NCI-H1092 treated with DMSO at 0.1 percent for 48 hours (cell line): ENCODE measurements at places on chromosomes 1 and 21.
A peak's percentile ranks its signal among the peaks of the same experiment; 100 is the strongest.

GRCh38 chr1:9628541-9629444 is 22.7 kb upstream of the PIK3CD start:
- DNase-seq = no peak

DNA sequence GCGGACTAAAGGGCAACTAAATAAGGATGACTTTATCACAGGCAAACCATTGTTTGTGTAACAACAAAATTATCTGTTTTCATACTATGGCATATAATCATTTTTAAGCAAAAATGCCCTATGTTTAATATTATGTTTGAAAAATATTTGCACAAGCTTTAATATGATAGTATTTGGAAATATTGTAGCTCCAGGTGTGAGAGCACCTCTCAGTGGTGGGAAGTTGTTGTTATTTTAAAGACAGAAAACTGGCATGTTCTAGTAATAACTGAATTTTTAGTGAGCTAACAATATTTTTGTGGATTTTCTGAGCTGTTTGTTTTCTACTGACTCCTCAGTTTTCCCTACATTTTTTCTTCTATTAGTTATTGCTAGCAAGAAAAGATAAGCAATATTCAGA is 578.8 kb downstream of the KCNT2 start:
- DNase-seq = no peak

DNA sequence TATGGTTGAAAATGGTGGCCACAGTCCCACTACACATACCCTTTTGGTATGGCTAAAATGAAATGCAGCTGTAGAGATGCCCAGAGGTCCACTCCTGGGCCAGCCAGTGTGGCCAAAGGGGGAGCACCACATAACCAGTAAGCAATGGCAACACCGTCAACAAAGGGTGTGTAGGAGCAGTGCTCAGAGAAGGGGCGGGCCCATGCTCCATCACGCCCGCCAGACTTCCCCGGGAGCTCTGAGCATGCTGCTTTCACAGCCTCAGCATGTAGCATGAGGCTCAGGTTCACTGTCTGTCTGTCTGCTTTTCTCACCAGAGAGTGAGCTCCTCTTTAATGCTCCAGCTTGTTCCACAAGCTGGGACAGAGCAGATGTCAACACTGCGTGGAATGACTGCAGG is 537.6 kb downstream of the MATN1 start:
- no peak for DNase-seq

DNA sequence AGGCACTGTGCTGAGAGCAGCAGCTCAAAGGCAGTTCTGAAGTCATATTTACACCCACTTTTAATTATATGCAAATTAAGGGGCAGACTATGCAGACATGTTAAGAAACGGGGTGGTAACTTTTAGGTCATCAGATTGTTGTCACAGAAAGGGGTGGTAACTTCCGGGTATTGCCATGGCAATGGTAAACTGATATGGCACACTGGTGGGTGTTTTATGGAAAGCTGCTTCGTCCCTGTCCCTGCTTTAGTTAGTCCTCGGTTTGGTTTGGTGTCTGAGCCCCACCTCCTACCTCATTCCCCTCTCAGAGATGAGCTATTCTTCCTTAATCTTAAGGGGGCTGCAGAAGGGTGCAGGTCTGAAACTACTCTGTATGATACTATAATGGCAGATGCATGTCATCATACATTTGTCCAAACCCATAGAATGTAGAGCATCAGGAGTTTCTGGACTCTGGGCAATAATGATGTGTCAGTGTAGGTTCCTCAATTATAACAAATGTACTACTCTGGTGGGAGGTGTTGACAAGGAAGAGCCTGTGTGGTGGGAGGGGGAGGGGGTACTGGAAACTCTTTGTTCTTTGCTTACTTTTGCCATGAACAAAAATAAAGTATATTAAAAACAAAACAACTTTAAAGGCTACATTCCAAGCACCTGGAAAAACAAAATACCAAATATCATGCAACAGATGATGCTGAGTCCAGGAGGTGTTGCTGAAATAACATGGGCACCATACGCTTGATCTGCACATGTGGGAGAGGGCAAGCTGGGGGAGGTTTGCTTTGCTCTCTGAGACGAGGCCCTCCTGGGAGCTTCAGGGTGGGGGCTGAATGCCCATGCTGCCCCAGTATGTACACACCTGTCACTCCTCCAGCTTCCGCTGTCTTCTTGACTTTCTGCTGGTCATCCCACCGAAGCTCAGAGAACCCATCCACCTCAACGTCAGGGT is 6.3 kb downstream of the PARP1 start:
- DNase-seq = no peak

DNA sequence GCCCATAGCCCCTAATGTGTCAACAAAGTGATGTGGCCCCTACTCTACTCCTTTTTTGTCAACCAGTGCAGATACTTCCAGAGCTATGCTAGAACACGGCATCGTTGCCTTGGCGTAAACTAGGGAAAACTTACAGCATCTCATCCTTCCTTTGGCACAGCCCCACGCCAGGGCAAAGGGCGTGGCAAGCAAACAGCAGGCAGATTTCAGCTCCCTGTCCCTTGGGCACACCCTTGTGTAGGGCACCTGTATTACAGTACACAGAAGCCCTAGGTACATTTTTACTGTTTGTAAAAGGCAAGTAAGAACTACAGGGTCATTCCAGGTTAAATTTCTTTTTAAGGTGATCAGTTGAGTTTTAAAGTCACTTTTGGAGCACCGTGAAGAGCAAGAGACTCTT is 29.3 kb downstream of the PRDX6 start:
- no peak for DNase-seq

DNA sequence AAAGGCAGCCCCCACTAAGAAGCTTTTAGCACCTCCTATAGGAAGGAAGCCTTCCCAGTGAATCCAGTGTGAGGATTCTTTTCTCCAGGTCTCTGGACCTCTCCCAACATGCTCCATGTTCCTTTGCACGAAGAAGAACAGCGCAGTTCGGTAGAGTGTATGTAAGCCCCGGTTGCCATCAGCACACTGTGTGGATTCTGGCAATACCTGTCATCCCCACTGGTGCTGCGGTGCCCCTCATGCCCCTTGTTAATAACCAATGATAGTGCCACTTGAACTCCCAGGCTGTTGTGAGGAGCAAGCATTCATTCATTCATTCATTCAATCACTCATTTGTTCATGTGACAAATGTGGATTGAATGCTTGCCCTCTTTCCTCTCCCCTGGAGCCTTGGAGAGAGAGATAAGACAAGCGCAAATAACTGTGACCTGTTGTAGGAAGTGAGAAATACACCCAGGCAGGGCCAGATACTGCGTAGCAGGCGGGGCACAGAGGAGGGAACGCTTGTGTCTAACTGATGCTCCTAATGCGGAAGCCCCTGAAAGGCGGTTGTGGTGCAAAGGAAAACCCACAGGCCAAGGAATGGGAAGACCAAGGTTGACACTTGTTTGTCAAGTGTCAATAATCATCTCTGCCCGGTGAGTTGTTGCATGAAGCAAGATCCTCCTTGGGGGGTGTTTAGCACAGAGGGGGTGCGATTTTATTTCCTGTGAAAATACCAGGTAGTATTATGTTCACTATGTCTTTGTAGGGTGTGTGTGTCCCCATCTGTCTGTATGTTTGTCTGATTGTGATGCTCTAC is 9.8 kb downstream of the LGR6 start:
- DNase-seq = no peak

- no peak for DNase-seq
Measured at GRCh38 chr21:36499578-36500471, 19.9 kb upstream of the CLDN14 start.

DNA sequence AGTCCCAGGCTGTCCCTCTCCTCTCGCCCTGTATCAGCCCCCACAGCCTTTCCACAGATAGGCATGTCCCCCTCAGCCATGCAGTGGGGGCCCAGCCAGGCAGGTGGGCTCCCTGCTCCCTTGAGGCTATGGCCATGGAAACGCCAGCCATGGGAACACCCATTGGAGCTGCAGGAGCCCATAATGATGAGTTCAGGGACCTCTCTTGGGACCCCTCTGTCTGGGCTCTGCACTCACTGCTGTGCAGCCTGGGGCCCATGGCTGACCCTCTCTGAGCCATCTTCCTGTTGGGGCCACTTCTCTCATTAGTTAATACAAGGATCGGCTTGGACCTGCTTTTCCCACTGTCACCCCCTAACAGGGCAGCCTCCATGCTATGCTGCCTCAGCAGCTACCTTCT is 33.2 kb downstream of the WNT3A start:
- no peak for DNase-seq

DNA sequence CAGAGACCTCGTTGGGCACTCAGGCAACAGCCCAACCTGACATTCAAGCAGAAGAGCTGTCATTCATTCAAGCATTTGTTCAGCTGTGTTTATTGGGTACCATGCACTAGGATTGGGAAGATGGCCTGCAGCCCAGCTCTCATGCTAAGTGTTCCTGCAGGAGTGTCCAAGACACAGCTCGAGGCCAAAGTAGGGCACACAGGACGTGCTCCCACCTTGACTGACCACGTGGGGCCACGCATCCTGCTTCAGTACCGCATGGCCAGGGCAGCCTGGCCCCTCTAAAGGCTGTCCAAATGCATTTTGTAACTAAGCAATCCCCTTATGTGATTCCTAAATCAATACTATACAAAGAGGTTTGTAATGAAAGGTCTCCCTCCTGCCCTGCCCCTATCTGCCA is 9.7 kb downstream of the PYCR2 start:
- DNase-seq = no peak

DNA sequence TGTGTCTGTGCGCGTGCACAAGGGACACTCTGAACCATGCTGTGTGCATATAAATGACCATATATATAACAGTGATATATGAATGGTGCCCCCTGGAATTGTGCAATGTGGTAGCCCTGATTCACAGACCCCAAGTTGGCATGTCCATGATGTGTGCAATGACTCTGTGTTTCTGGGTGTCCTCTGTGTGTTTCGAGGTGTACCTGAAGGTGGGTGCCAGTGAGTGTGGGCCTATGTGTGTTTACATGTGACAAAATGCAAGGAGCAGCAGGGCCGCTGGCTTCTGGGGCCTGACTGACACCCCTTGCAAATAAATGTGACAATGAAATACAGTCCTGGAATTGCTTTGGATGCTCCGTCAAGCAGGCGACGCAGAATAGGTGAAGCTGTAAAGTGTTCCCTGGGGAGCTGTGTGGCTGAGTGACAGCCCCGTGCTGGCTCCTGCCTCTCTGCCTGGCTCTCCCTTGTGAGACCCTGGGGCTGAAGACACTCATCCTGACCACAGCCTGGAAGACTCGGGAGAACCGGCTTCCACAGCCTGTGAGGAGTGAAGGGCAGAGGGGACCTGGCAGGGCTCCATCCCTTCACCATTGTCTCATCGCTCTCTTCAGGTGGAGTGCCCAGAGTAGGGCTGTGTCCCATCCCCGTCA is 38.2 kb upstream of the CSF3R start:
- DNase-seq = no peak

DNA sequence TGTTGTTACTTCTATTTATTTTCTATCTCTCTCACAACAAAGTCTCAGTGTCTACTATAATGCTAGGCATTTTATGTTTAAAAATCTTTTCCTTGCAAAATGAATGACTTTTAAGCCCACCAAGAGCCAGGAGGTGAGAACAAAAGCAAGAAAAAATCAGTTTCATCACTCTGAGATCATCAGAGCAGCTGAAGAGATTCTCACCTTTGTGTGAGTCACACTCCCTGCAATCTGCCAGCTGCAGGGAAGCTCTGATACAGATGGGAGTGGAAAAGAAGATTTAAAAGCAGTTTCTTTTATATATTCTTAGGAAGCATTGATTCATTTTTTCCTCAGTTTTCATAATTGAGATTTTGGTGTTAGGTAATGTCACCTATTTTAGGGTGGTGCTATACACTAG is 107.6 kb downstream of the LHX9 start:
- DNase-seq = no peak

DNA sequence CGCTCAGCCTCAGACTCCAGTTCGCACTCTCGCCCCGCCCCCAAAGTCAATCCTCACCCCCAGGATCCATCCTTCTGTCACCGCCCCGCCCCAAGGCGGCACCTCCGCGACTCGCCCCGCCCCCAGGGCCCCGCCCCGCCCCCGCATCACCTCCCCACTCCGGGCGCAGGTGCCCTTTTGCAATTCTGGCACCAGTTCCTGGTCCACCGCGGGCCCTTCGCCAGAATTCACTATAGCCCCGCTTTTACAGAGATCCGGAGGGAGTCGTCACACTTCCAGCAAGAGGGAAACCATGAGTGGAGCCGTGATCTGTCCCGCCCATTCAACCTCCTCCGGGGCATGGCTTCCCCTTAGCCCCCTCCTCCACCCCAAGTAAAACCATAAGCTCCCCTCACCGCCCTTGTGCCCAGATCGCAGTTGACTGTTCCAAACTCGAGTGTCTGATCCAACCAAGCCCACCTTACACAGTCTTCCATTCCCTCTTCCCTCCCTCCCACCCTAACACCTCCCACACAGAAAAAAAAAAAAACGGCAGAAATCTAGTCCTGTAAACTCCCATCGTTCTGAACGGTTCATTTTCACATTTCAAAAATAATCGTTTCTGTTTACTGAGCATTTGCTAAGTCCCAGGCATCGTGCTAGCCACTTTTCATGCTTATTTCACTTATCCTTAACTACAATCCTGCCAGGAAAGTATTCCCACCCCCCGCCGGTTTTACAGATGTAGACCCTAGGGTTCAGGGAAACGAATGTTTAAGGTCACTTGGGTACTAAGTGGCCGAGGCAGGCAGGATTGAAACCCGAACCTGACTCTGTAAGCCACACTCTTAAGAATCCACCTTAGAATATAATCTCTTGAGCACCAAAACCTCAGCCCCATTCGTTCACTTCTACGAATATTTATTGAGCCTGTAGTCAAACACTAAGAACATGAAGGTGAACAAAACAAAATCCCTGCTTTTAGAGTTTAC is 1.3 kb upstream of the DNAJC16 start:
- peak; percentile 49 for DNase-seq

DNA sequence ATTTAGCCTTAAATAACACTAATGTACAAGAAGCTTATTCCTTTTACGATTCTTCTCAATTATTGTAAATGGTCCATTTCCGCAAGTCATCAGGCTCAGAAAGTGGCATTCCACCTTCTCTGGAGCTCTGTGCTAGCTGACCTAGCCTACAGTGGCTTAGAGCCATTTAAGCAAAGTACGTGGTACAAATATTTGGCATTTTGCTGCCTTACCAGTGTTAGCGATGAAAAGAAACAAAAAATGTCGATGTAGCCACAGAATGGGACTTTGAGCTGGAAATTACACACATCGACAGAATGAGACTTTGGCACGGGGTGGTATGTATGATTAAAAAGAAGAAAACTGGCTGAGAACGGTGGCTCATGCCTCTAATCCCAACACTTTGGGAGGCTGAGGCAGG is 26.1 kb downstream of the OVAAL start:
- no peak for DNase-seq

GRCh38 chr1:223531742-223532341 is 133.7 kb downstream of the CAPN8 start:
- DNase-seq = peak; percentile 63

DNA sequence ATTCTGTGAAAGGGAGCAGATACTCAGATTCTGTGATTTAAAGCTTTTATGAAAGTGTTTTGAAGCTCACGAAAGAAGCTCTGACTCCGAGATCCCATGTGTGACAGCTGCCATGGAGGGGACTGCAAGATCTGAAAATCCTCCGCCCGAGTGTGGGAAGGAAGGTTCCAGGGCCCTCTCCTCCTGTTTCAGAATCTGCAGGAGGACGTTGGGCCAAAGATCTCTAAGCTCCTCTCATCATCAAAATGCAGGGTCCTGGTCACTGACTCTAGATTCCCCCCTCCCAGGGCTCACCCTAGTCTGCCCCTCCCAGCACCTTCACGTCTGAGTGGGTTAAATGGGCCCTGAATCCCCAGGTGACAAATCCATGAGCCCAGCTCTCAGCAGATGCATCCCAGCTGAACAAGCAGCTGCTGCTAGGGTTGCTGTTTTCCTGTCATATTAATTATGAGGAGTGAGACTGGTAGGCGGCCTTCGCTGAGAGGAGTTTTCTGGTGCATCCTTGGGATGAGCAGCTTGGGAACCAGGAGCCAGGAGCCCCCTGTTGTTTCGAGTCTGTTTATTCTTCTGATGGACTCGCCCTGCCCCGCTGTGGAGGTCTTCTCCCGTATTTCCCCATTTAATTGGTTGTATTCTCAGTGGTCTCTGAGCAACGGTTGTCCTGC is 402.0 kb downstream of the MATN1 start:
- DNase-seq = peak; percentile 88
